Left renal pelvis (tissue), 4 donors: ENCODE measurements at places on chromosomes 7 and 10.

GRCh38 chr7:138848056-138848980, 50.3 kb upstream of the ATP6V0A4 start:
- no peak for DNase-seq

GRCh38 chr10:7408291-7409044, 2.4 kb downstream of the SFMBT2 start:
- no peak for DNase-seq

DNA sequence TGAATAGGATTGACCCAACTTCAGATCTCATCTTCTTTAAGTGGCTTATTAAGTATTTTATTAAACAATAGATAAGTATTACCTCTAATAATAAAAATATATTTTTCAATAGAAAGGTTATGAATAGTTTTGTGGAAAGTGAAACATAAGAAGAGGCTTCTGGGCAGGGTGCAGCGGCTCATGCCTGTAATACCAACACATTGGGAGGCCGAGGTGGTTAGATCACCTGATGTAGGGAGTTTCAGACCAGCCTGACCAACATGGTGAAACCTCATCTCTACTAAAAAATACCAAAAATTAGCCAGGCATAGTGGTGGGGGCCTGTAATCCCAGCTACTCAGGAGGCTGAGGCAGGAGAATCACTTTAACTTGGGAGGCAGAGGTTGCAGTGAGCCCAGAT, 26.5 kb downstream of the GPR85 start:
- no peak for DNase-seq

DNA sequence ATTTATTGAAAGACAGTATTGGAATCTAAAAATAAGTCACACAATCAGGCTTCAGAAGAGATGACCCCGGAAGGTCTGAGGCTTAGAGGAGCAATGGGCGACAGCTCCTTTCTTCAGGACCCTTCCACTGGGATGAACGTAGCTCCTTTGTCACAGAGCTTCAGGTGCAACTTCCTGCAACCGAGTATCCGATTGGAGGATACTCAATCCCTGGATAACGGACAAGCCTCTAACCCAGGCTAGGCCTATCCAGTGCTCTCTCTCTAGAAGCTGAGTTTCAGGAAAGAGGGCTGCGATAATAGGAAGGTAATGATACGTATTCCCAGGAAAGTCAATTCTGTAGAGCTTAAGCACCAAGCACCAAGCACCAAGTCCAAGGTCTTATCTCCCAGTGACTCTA, 349.4 kb upstream of the NPSR1 start:
- DNase-seq, result no peak

- no peak for DNase-seq
Observed at GRCh38 chr7:140638173-140638791, 2.3 kb downstream of the DENND2A start.

DNA sequence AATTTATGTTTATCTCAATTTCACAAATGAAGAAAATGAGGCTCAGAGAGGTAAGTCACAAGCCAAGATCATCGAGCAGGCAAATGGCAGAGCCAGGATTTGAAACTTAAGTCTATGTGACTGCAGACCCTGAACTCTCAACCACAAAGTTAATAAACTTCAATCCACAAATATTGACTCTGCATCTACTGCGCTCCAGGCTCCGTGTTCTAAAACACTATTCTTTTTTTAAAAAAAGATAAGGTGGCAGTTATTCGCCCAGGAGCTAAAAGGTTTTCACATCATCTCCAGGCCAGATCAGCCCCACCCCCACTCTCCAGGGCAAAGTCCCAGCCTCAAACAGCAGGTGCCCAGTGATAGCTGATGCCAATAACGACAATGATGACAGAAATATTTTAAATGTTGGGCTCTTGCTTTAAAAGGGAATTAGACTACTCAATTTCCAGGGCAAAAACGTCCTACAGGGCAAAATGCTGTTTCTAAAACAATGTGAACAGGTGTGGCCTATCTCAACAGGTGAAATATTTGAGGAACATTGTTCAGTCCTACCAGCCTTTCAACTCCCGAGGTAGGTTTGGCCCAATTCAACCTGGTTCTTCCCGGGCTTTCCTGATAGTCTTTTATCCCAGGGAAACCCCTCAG, 85.2 kb downstream of the SORBS1 start:
- no peak for DNase-seq

DNA sequence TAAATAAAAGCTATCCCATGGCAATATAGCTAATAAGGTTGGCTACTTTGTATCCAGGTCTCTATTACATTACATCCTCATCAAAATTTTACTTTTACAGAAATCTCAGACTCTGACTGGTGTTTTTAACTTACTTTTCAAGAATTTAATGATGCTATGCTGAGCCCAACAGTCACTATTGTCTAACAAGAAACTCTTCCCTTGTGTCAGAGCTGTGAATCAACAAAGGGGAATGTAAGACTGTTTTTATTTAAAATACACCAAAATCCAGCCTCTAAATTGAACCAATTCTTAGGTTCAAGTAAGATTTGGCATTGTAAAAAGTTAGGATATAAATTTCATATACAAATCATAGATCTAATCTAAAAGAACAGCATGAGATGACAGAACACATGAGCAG, 7.0 kb downstream of the RTKN2 start:
- DNase-seq, result no peak

DNA sequence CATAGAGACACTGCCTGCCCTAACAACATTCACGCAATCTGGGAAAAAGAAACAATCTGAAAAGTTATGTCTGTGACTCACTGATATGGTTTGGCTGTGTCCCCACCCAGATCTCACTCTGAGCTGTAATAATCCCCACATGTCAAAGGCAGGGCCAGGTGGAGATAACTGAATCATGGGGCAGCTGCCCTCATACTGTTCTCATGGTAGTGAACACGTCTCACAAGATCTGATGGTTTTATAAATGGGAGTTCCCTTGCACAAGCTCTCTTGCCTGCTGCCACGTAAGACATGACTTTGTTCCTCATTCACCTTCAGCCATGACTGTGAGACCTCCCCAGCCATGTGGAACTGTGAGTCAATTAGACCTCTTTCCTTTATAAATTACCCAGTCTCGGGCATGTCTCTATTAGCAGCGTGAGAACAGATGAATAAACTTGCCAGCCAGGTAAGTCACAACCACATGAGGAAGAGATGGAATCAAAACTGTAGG, 341.5 kb upstream of the AOAH start:
- no peak for DNase-seq
